T-helper 9 cell (primary cell): ENCODE measurements at places on chromosomes 16 and 17.

- peak; percentile 77 for DNase-seq
These were observed at the start of gene APOBR for GRCh38 chr16:28494121-28494851. TSS of gene APOBR (plus strand) at chr16:28494643. CDS start at chr16:28494682, 39 bp downstream.

DNA sequence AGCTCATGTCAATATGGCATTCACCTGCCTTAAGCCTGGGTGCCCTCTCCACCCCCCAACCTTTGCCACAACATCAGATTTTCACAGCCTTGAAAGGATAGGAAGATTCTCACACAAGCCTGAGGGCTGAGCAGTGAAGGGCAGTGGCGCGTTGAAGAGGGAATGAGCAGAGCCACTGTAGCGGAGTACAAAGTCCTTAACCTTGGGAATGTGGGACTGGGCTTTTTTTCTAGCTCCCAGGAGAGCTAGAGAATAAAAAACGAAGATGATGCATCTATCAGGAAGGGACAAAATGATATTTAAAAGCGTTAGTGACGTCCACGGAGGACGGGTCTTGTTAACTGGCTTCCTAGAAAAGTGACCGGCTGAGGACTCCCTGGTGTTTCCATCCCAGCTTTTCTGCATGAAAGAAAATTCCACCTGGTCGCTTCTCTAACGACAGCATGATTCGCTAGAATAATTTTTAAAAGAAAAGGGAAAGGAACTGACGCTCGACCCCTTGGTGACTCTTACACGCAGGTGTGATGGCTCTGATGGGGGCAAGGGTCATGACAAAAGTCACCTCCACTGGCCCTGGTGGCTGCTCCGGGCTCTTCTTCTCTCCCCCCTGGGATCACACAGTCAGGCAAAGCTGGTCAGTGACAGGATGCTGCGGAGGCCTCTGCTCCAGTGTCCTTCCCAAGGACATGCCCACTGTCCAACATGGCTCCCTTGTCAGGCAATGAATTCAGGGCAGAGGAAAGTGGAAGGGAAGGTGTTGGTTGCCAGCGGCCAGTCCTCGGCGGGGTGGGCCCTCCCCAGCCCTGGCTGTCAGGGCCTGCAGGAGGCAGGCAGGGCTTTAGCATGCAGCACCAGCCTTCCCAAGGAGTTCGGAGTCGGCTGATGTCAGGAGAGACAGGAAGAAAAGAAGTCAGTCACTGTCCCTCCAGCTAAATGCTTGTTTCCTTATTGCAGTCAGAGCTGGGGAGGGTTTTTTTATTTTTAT, 58.4 kb upstream of the IRX3 start:
- DNase-seq, result no peak

- DNase-seq, result no peak
These were observed 46.5 kb downstream of the STX8 start for GRCh38 chr17:9529033-9529700.

DNA sequence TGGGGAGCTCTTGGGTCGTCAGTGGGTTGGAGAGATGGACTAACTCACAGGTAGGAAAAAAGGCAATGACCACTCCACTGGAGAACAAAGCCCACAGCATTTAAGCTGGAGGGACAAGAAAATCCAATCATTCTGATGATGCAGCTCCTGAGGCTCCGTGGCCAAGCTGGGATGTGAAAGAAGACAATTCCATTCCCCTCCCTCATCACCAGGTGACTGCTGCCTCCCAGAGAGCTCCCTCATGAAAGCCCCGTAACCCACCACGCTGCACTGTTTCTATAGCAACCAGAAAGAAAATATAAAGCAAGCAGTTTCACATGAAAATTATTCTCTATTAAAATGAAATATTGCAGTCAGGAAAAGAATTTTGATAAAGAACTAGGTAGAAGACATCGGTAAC, 15.2 kb downstream of the ANKRD11 start:
- DNase-seq, result no peak

DNA sequence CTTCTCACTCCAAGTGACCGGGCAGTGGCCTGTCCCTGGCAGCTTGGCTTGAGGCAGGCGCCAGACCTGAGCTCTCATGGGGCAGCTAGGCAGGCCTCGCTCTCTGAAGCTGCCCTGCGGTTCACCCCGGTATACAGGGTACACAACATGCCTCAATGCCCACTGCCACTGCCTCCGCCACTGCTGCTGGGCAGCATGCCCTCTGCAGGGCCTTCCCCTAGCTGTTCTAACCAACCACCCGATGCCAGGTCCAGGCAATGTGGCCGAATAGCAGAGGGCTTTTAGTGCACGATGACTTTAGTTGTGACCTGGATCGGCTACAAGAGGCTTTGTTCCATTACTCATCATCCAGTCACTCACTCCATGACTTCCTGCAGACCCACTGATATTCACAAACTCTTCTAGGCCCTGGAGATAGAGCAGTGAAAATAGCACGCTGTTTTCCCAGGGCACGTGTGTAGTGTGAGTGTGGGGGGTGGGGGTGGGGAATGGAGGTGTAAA, 19.7 kb downstream of the CDC42EP4 start:
- no peak for DNase-seq

- DNase-seq, result no peak
These were observed 2.7 kb downstream of the SOCS3 start for GRCh38 chr17:78357177-78357586.

DNA sequence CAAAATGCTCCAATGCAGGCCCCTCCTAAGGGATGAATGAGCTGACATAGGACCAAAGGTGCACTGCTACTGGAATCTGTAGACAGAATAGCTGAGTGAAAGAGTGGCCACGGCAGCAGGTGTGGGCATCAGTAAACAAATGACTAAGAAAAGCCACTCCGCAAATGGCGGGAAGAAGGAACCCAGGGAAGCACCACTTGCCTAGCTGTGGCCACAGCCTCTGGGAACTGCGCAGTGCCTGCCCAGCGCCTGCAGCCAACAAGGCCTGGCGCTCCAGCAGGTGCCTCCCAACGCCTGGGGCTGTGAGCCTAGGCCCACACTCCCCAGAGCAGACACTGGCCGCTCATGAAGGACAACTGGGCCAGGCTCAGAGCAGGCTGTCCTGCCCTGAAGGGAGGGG, 11.8 kb downstream of the PEMT start:
- no peak for DNase-seq

- peak; percentile 58 for DNase-seq
These were observed 8.6 kb downstream of the RIPOR1 start for GRCh38 chr16:67537270-67537635.

DNA sequence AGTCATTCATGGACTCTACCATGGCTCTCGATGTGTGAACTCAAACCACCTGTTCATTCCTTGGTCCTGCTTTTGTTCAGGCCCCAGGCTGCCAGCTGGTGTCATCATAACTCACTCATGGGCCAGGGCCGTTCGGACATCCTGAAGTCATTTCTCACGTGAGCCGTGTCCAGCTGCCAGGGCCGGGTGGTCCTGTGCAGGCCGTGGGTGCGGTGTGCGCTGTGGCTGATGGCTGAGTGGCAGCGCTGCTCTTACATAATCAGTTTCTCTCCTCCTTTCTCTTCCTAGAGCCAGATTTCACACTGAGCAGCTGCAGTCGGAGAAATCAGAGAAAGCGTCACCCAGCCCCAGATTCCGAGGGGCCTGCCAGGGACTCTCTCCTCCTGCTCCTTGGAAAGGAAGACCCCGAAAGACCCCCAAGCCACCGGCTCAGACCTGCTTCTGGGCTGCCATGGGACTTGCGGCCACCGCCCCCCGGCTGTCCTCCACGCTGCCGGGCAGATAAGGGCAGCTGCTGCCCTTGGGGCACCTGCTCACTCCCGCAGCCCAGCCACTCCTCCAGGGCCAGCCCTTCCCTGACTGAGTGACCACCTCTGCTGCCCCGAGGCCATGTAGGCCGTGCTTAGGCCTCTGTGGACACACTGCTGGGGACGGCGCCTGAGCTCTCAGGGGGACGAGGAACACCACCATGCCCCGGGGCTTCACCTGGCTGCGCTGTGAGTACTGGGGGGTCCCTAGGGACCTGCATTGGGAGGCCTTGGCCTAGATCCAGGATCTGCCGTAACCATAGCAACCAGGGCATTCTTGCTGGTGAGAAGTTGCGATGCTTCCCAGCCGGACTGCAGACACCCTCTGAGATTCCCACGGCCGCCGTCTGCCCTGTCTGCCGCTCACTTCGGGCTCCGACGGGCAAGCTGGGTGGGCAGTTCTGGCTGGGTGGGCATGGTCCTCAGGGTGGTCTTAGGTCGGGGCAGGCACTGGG, at the start of gene IL34:
Gene IL34 (plus strand): TSS at position 300 of the 982 bp plus-strand sequence. CDS start 389 bp downstream, at position 689.
- no peak for DNase-seq

GRCh38 chr16:50273888-50274325, 7.6 kb downstream of the ADCY7 start:
- DNase-seq, result no peak

GRCh38 chr16:79110953-79111352, 489.6 kb downstream of the MAF start:
- no peak for DNase-seq

DNA sequence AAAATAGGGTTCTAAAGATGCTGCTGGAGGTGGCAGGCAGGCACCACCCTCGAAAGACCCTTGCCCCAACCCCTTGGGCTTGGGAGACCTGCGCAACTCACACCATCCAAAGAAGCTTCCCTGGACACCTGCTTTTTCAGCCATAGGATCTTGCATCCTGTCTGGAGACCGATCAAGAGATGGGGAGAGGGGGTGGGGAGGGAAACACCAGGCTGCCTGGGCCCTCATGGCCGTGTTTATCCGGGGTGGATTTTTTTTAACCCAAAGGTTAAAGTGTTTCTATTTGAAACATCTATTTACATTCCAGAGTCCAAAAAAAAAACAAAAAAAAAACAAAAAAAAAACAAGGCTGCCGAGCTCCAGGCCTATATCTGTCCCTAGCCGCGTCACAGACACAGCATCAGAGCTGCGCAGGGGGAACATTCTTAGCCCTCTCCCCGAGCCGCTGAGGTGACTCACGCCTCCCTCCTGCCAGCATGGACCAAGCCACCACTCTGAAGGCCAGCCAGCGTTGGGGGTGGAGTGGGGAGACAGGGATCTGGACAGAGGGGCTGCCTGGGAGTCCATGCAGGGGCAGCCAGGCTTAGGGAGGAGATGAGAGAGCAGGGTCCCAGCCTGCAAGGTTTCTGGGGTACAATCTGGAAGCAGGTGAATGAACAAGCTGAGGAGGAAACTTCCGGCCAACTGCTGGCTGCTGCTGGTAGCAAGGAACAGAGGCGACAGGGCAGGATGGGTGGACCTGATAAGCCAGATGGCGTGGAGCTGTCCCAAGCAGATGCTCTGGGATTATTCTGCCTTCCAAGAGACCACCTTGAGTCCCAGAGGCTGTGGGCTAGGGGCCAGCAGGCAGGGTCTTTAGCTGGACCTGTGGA, 14.8 kb downstream of the HDAC5 start:
- DNase-seq, result no peak

- no peak for DNase-seq
These were observed 11.5 kb downstream of the FAAP100 start for GRCh38 chr17:81540676-81541027.

- no peak for DNase-seq
These were observed 37.7 kb upstream of the MEOX1 start for GRCh38 chr17:43699438-43699756.

DNA sequence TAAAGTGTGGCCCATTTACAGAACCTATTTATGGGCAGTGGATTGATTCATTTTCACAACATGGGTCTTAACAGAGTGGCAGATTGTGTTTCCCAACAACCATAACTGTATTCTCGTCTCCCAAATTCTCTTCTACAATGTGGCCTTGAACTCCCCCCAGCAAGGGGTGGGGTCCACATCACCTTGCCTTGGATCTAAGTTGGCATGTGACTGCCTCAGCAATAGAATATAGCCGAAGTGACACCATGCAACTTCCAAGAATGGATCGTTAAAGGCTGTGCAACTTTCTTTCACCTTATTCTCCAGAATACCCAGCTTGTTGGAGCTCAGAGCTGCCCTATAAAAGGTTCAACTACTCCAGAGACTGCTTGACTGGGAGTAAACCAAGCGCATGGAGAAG, 72.0 kb upstream of the CDH5 start:
- DNase-seq, result no peak

DNA sequence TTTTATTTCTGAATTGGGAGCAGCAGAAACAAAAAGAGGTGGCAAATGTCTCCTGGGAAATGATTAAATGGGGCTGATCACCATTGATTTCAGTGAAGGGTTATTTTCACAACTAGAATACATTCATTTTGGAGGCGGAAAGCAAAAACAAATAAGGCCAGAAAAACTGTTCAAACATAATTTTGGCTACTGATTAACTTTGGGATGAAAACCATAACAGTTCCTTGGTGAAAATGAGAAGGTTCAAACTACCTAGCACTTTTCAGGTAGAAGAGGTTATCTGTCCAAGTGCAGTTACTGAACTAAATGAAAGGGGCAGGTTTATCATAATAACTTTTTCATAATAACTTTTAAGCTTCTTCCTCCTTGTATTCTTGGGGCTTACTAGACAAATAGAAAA, 718.5 kb downstream of the CDH11 start:
- no peak for DNase-seq
